Naive thymus-derived CD4-positive, alpha-beta T cell (primary cell): ENCODE measurements at places on chromosomes 4 and X. TPM values are rescaled to one million over a fixed set of nuclear protein-coding genes. Genes with fewer than 3 reads are reported as not detected.

Gene FGB
- not detected for polyA plus RNA-seq

Gene IL21
- polyA plus RNA-seq: not detected

Gene BBS12
- polyA plus RNA-seq: 1.9 TPM

Gene GUCY1B1
- polyA plus RNA-seq: not detected

Gene BRS3
- not detected for polyA plus RNA-seq

Gene USP26
- polyA plus RNA-seq: not detected

Gene NLGN4X
- polyA plus RNA-seq: not detected

Gene SMIM10L2A
- 0.49 TPM for polyA plus RNA-seq

Gene C4orf36
- polyA plus RNA-seq: not detected

Gene HSFX2
- not detected for polyA plus RNA-seq

Gene FSTL5
- polyA plus RNA-seq: not detected

Gene MAGEB1
- polyA plus RNA-seq: not detected

DNA sequence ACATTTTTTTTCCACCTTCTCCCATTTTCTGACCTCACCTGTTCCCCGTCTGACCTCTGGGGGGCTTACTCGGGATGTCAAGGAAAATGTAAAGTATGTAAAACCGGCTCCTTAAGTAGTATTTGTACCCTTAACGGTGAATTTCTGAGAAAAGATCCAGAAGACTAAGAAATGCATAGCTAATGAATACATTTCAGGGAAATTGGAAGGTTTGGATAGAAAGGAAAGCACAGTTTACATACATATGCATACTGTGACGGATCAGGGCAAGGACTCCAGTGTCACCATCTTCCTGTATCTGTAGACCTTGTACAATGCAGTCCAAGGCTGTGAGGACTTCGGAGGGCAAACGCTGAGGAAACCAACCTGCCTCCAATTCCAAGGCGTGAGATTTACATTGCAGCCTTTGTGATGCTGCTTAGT, 2185.9 kb upstream of the TENM3 start:
- DNase-seq: no peak
- H3K36me3 ChIP-seq: no peaks in the 10 kb centered on the region
- no peak overlapping the region for H3K4me3 ChIP-seq
- no peaks in the 10 kb centered on the region for H3K4me1 ChIP-seq
- H3K27me3 ChIP-seq: no peaks in the 10 kb centered on the region

- no peaks in the 10 kb centered on the region for H3K36me3 ChIP-seq
- H3K4me3 ChIP-seq: peak overlapping the region; percentile 88
Measured at GRCh38 chr4:55949482-55949802, 697 bp downstream of the CEP135 start.

GRCh38 chr4:22754116-22754515, 61.4 kb downstream of the GBA3 start:
- no peak for DNase-seq
- no peaks in the 10 kb centered on the region for H3K36me3 ChIP-seq
- H3K4me1 ChIP-seq: no peaks in the 10 kb centered on the region
- H3K27me3 ChIP-seq: no peaks in the 10 kb centered on the region
- H3K4me3 ChIP-seq: no peak overlapping the region

GRCh38 chr4:73702796-73703287, 37.5 kb upstream of the CXCL8 start:
- H3K4me1 ChIP-seq: no peaks in the 10 kb centered on the region
- DNase-seq: no peak
- H3K27ac ChIP-seq: no peak overlapping the region
- H3K27me3 ChIP-seq: no peaks in the 10 kb centered on the region
- H3K4me3 ChIP-seq: no peak overlapping the region
- no peaks in the 10 kb centered on the region for H3K36me3 ChIP-seq

DNA sequence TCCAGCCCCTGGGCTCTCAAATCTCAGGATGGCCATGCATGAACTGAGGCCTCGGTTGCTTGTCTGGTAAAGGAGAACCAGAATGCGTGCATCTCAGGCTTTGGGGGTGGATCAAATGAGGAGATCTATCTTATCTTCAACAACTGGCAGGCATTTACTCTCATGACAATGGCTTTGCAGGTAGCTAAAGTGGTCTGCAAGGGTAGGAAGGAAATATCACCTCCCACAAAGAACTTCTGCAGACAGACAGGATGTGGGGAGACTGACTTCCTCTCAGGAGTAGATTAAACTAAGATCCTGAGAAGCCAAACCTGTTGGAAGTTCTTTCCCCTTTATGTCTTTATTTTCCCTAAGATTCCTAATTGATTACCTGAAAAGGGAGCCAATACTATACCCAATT, 7.8 kb downstream of the LDB2 start:
- no peaks in the 10 kb centered on the region for H3K36me3 ChIP-seq
- H3K4me3 ChIP-seq: no peak overlapping the region
- peaks cover 32% of the 10 kb centered on the region for H3K4me1 ChIP-seq
- H3K27me3 ChIP-seq: no peaks in the 10 kb centered on the region
- no peak overlapping the region for H3K27ac ChIP-seq
- peak; percentile 22 for DNase-seq

DNA sequence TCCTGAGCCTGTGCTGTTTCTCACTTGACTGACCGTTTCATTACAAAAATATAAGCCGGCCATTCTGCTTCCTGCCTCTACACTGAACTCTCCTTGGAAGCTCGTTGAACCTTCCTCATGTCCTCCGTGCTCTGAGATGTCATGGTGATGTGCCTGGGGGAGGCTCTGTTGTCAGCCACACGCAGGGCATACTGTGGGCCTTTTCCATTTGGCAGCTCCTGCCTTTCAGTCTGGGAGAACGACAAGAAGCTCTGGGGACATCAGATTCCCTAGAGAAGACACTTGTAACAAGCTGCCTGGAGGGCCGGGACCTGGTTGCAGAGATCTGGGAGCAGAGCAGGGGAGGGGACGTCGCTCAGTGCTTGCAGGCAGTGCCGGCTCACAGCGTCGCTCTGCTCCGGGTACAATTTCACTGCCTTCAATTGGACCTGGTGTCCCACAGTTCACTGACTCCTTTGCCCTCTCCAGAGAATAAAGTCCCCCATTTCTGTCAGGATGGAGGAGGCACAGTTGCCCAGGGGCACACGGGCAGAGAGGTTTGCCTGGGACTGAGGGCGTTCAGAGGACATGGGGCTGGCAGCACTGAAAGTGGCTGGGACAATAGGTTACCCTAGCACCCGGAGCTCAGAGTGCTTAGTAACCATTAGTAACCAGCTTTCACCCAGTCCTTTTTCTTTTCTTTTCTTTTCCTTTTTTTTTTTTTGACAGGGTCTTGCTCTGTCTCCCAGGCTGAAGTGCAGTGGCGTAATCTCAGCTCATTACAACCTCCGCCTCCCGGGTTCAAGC, 19.1 kb upstream of the MECP2 start:
- H3K4me3 ChIP-seq: no peak overlapping the region
- no peak for DNase-seq
- no peaks in the 10 kb centered on the region for H3K27me3 ChIP-seq
- no peaks in the 10 kb centered on the region for H3K36me3 ChIP-seq
- H3K4me1 ChIP-seq: peaks cover 3% of the 10 kb centered on the region

DNA sequence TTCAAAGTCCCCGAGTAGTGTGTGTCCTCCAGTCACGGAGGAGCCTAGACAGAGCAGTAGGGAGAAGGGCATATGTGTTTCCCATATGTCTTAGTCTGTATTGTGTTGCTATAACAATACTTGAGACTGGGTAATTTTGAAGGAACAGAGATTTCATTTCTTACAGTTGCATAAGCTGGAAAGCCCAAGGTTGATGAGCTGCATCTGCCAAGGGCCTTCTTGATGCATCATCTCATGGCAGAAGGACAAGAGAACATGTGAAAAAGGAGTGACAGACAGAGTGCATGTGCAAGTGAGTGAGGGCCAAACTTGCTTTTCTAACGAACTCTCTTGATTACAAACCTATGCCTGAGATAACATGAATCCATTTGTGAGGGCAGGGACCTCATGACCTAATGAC, 243.4 kb downstream of the ARHGAP10 start:
- H3K4me3 ChIP-seq: no peak overlapping the region
- no peaks in the 10 kb centered on the region for H3K4me1 ChIP-seq
- DNase-seq: no peak
- H3K27ac ChIP-seq: no peak overlapping the region

DNA sequence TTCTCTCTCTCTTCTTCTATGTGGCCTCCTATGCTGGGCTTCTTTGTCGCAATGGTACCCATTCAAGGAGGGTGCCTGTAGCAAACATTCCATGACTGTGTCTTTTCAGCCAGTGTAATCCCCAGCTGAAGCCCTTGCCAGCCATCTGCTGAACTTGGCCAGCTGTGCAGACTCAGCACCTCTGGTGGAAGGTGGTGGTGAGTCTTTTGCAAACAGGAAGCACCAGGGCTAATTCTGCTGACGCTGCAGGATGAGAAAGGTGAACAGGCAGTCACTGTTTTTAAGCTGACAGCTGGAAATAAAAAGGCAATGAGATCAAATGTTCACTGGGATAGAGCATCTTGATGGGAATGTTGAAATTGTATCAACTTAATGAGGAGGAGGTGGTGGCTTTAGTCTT, 298.7 kb upstream of the CLNK start:
- DNase-seq: no peak
- H3K4me3 ChIP-seq: no peak overlapping the region
- H3K36me3 ChIP-seq: no peaks in the 10 kb centered on the region
- H3K27me3 ChIP-seq: no peaks in the 10 kb centered on the region

DNA sequence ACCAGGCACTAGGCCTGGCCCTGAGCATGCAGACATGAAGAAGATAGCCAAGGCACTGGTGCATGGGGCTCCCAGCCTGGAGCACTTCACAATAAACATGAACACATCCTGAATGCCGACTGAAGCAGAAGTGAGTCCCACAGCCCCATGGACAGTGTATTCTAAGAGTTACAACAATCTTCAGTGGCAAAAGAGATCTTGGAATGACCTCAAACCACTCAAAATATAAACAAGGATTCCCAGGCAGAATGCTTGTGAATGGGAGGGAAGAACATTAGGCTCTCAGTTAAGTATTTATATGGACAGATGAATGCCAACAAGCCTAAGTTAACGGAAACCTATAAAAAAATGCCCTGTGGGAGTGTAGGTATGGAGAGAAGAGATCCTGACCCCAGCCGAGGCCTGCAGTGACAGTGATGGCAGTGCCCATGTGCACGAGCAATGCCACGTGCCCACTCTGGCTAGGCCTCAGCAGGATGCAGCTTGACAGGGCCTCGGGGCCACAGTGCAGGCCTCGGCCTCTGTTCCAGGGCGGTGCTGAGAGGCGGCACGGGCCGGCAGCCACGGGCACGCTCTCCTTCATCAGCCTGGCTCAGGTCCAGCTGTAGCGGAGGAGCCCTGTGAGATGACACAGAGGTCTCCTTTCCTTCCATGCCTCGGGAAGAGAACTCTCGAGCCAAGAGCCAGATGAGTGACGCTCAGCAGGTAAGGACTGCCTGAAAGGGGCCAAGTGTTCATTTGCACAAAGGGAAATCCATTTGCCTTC, 49.2 kb downstream of the IRF2 start:
- peaks cover 22% of the 10 kb centered on the region for H3K4me1 ChIP-seq
- H3K27me3 ChIP-seq: no peaks in the 10 kb centered on the region
- no peak overlapping the region for H3K27ac ChIP-seq
- DNase-seq: no peak

GRCh38 chr4:170007113-170007512, 19.1 kb downstream of the MFAP3L start:
- no peak for DNase-seq
- H3K4me1 ChIP-seq: no peaks in the 10 kb centered on the region
- no peaks in the 10 kb centered on the region for H3K27me3 ChIP-seq

DNA sequence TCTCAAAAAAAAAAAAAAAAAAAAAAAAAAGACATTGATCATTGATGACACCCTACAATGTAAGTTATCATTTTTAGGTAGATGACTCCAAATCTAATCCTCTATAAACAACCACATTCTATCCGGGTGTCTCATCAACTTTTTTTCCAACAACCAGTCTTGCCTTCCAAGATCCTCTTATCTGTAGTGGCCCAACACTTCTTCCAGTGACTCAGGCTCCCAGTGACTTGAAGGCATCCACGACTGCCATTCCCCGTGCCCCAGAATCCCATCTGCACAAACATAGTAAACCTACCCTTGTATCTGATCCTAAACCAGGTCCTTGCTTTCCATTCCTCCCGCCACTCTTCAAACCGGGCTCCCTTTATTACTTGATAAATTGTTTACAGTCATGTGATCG, 15.6 kb upstream of the TSPAN5 start:
- H3K27ac ChIP-seq: no peak overlapping the region
- H3K4me3 ChIP-seq: no peak overlapping the region
- H3K27me3 ChIP-seq: no peaks in the 10 kb centered on the region
- no peaks in the 10 kb centered on the region for H3K36me3 ChIP-seq
- DNase-seq: no peak

- H3K4me1 ChIP-seq: no peaks in the 10 kb centered on the region
- DNase-seq: no peak
- H3K4me3 ChIP-seq: no peak overlapping the region
- H3K36me3 ChIP-seq: no peaks in the 10 kb centered on the region
- H3K27me3 ChIP-seq: no peaks in the 10 kb centered on the region
Measured at GRCh38 chrX:82711457-82711856, 796.6 kb upstream of the POU3F4 start.

DNA sequence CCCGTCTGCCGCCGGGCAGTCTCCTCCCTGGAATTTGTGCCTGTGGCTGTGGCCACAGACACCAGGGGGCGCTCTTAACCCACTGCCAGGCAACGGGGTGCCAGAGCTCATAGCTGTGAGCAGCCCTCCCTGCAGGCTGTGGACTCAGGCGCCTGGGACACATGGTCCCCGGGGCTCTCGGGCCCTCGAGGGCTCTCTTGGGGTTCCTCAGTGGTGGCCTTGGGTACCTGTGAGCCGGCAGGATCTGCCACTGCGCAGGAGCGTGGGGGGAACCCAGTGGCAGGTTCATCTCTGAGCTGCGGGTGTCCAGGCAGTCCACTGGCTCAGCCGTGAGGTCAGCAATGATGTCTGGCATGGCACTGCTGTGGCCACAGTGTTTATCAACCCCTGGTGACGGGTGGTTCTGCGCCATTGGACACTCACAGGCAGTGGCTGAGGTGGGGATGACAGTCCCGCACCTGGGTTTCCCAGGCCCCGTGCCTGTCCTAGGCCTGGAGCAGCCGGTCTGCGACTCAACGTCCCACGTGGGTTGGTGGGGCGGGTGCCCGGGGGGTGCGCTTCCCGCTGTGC, 37.2 kb downstream of the PCGF3 start:
- H3K4me3 ChIP-seq: no peak overlapping the region
- no peaks in the 10 kb centered on the region for H3K4me1 ChIP-seq
- no peaks in the 10 kb centered on the region for H3K36me3 ChIP-seq
- H3K27me3 ChIP-seq: no peaks in the 10 kb centered on the region
- H3K27ac ChIP-seq: no peak overlapping the region
- DNase-seq: peak; percentile 64

GRCh38 chrX:152960115-152960514, 33.8 kb downstream of the PNMA5 start:
- peaks cover 8% of the 10 kb centered on the region for H3K4me1 ChIP-seq
- H3K27me3 ChIP-seq: no peaks in the 10 kb centered on the region
- no peak for DNase-seq
- no peak overlapping the region for H3K4me3 ChIP-seq

- DNase-seq: no peak
- H3K4me3 ChIP-seq: no peak overlapping the region
- no peak overlapping the region for H3K27ac ChIP-seq
- H3K4me1 ChIP-seq: no peaks in the 10 kb centered on the region
Measured at GRCh38 chr4:118113220-118113619, 78.9 kb downstream of the NDST3 start.

DNA sequence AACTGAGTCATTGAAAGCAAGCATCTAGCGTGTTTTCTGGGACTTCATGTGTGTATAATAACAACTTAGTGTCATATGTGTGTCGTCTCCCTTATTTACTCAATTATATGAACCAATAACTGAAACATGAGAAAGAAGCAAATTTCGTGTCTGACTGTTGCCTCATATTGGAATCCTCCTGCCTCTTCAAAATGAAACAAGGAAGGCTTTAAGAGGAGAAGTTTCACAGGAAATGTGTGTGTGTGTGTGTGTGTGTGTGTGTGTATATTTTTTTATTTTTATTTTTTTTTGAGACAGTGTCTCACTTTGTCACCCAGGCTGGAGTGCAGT, 145.8 kb upstream of the SFRP2 start:
- no peak for DNase-seq
- H3K27me3 ChIP-seq: no peaks in the 10 kb centered on the region
- H3K27ac ChIP-seq: no peak overlapping the region
- no peak overlapping the region for H3K4me3 ChIP-seq
